Retina (tissue), 1 donor: ENCODE measurements at places on chromosomes 13 and 19.

DNA sequence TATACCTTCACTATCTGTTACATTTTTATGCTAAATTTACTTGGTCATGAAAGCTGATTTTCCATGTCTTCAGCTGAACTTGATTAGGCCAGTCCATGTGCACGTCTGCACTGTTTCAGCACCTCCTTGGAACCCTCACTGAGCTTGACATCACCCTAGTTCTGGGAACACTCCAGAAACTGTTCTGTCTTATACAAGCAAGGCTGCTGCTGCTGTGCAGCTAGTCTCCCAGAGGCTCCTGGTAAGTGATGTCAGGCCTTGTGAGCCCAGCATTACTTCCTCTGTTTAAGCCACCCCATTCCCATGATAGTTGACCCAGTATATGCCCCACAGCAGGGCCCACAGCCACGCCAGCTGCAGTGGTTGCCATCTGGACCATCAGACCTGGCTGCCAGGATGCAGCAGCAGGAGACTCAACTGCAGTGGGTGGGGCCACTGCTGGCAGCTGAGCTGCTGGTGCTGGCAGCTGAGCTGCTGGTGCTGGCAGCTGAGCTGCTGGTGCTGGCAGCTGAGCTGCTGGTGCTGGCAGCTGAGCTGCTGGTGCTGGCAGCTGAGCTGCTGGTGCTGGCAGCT, 90.5 kb upstream of the AKAP11 start:
- DNase-seq = no peak

DNA sequence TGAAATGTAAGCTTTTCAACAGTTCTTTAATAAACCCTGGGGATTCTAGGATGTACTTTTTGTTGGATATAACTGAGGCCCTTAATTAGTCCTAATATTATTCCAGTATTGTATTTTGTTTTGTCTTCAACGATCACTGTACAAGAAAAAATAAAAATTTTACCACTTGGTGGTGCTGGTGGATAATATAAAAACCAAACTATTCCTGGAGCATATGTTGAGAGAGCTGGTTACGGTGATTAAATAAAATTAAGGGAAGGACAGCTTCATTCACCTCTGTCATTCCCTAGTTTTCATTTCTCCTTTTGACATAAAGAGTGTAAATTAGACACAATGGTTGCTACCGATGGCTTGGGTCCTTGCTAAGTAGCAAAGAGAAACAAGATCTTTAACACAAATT, 598.6 kb upstream of the PCDH20 start:
- peak; percentile 74 for DNase-seq

GRCh38 chr19:4749870-4750590, 26.4 kb upstream of the DPP9 start:
- DNase-seq = peak; percentile 73

GRCh38 chr19:2853015-2853606, 11.8 kb downstream of the ZNF555 start:
- DNase-seq = no peak
